ENCODE measurements at places on chromosomes 2 and 18.

- no peak for DNase-seq
Measured at GRCh38 chr18:80127635-80128034, 18.6 kb downstream of the ADNP2 start.

DNA sequence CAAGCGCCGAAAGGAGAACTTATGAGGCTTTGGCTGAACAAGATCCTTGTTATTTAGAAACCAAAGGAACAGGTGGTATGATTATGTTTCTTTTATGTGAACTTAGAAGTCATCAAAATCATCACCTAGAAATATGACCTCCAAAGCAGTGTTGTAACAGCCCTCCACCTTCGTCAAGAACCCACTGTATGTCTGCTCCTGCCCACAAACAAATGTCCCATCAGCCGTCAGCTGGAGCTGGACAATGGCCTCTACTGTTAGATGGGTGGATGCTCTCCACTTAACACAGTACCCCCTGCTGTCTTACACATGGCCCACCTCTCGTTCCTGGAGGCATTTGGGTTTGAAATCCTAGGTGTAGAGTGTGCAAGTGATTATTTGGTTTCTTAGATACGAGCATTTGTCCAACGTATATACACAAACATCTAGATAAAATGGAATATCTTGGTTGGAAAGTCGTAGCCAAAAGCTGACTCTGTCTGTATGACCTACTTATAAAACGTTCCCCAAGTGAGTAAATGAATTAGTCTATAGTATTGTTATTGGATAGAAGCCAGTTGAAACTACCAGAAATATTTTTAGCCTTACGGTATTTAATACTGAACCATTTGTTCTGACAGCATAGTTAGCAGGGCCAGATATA, 113.0 kb downstream of the CRIM1 start:
- DNase-seq = no peak

- DNase-seq = no peak
Measured at GRCh38 chr18:63487676-63488075, 10.9 kb downstream of the SERPINB5 start.

DNA sequence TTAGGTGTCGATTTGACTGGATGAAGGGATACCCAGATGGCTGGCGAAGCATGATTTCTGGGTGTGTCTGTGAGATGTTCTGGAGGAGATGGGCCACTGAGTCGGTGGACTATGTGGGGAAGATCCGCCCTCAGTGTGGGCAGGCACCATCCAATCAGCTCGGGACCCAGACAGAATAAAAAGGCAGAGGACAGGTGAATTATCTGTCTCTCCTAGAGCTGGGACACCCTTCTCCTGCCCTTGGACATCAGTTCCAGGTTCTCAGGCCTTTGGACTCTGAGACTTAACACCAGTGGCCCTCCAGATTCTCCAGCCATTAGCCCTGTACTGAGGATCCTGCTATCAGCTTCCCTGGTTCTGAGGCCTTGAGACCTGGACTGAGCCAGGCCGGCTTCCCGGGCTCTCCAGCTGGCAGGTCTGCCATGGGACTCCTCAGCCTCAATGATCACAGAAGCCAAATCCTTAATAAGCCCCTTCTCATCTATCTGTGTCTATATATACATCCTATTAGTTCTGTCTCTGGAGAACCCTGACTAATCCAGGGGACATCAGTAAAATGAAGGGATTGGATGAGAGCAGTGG, 11.7 kb downstream of the PROC start:
- no peak for DNase-seq

DNA sequence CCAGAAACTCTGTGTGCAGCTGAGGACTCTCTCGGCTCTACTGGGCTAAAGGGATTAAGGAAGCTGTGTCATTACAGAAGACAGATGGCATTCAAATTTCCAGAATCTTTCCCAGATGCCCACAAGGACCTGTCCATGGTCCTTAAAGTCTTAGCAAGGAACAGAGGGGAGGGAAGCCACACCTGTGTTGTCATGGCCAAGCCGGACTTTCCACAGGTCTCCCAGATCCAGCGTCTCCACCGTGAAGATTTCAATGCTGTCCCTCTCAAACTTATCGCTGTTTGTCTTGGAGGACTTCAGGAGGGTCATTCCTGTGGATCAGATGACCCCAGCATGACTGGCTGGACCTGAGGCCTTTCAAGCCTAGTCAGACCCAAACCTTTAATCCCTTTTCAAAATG, 114.5 kb downstream of the LOXHD1 start:
- DNase-seq = peak; percentile 22

DNA sequence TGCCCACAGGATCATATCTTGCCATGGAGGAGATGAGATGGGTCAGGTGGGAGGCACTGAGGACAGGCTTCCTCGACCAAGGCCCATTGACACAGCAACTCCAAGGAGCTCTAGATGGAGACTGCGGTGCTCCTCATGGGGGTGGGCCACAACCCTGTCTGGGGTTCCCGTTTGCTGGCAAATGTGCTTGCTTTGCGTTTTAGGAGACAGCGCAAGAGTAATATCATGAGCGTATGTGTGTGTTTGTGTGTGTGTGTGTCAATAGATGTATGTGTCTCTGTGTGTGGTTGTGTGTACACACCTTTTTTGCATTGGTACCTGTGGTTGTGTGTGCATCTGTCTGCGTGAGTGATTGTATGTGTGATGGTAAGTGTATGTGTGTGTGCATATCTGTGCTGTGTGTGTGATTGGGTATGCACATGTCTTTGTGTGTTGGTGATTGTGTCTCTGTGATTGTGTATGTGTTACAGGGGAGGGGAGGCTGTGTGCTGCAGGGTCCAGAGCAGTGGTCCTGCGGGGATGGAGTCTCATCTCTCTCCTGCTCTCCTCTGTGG, 4.4 kb downstream of the FBLN7 start:
- no peak for DNase-seq

DNA sequence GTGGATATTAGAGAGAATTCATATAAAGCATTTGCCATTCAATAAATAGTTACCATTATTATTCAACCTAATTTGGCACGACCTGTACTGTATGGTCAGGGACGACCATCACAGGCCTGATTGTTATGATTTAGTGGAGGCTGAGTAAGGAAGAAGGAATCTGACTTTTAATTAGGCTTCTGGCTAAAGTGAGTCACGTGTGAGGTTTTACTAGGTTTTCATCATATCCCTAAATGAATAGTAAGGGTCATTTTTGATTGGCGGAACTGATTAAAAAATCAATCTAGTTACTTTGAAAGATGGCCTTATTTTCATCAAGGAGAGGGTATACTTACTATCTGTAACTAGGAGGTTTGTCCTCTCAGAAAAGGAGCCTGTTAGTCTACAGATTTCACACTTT, 143.4 kb downstream of the ADCYAP1 start:
- DNase-seq = no peak

- DNase-seq = peak; percentile 45
Measured at GRCh38 chr18:32478807-32479206, 8.1 kb upstream of the GAREM1 start.

DNA sequence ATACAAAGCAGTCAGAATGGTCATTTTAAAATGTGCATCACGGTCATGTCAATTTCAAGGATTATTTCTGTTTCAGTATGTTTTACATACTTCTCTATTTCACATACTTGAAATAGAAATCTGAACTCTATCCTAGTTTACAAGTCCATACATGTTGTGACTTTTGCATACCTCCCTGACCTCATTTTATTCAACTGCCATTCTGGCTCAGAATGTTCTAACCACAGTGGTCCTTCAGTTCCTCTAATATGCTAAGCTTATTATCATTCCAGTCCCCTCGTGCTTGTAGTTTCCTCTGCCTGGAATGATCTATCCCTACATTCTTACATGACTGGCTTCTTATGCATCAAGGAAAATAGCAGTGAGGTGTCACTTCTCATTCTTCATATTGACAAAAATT, 295.6 kb downstream of the KIAA1328 start:
- DNase-seq = no peak

DNA sequence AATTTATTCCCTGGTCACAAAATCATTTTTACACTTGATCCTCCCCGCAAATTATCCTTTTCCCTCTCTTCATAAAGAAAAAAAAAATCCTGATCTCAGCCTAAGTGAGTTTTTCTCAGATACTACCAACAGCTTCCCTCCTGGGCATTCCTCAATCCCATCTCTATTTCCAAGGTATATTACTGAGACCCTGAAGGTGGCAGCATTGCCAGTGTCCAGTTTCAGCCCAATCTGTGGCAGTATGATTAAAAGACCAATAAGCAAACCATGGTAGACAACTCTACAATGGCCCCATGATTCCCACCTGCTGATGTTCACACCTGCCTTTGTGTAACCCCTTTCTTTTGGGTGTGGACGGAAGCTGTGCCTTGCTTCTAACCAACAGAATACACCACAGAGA, 45.1 kb downstream of the CCDC93 start:
- no peak for DNase-seq

DNA sequence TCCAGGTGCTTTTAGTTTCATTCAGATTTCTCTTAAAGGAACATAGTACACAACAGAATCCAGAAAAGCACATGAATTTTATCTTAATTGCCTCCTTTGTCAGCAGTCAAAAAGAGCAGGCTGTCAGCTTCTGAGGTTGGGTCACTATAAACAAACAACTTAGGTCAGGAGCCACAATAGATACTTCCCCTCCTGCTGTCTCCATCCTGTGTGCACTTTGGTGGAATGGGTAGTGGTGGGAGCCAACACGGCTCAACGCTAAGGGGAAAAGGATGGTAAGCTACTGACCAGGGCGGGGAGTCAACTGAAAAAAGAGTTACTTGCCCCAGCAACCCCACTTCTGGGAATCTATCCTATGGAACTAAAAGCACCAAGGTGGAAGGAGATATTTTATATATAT, 121.9 kb downstream of the PAX3 start:
- no peak for DNase-seq

DNA sequence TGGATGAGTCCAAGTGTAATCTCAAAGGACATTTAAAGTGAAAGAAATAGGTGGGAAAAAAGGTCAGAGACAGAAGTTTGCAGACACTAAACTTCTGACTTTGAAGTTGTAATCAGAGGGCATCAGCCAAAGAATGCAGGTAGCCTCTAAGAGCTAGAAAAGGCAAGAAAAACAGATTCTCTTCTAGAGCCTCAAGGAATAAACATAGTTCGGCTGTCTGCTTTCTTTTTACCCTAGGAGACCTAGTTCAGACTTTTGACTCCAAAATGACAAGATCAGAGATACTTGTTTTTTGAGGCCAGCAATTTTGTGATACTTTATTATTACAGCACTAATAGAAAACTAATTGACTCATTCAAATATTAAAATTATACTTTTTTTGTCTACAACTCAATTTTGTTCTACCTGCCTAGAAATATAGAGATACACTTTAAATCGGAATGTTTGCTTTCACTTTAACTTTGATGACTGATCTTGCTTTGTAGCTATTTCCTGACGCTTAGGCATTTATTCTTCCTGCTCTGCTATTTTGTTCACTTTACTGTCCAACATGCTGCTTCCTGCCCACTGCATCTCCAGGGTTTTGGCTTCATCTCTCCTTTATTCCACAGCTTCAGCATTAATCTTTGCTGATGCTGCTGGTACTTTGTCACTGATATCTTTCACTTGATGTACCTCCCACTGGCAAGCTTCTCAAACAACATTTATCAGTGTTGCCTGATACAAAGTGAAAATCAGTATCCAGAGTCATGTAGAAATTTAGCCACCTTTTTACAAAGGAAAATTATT, 272.5 kb downstream of the DSEL start:
- peak; percentile 28 for DNase-seq

DNA sequence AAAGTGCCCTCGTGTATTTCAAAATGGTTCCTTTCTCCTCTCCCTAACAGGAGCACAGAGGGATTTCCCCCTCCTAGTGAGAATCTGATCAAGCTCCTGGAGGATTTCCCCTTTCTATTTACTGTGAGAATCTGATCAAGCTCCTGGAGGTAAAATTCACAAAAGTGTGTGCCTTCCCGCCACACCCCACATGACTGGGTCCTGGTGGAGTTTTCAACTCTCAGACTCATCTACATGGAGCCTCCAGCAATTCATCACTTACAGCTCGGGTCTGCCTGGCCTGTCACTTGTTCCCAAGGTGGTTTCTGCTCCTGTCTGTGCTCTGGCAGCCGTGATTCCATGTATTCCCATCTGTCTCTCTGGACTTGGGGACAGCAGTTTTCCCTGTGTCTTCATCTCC, 590.7 kb downstream of the FBXO15 start:
- DNase-seq = no peak

DNA sequence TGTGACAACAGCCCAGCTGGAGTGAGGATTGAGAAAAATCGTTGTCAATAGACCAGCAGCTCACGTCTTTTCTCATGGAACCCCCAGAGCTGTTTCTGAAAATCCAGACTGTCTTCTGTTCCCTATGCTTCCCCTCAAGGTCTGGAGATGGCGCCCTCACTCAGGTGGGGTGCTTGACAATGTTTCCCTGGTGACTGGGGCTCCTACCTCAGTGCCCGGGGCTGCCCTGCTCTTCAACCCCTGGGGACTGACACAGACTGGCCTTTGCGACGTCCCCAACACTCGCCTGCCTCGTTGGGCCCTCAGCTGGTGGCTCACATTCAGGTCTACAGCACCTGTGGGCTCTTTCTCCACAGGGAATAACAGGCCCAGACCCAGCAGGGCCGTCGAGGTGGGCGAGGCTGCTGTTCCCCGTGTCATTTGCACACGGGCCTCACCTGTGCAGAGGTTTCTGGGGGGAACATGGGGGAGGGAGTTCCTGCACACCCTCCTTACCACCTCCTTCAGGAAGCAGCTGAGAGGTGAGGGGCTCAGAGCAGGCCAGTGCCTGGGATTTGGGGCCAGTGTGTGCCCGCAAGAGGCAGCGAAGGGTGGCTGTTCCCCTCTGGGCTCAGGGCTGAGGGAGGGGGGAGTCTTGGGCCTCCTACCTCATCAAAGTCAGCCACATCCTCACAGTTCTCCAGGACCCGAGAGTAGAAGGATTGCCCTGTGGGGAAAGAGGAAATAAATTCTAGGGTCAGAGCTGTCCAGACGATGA, 59.3 kb upstream of the OTOF start:
- DNase-seq = no peak

DNA sequence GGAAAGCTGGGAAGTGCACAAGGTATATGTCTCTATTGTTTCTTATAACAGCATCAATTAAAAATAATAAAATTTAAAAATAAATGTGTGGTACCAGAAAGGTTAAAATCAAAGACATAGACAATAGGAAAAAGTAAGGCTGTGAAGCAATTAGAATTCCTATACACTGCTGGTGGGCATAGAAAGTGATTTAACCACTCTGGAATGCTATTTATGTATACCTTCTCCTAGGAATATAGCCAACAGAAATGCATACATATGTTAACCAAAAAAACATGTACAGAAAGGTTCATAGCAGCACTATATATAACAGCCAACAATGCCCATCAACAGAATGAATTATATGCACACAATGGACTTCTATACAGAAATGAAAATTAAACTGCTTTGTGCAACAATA, 43.0 kb downstream of the WDSUB1 start:
- no peak for DNase-seq

Data from A673 (cell line).